ENCODE measurements at places on chromosomes 1 and 21.

- no peaks in the 10 kb centered on the region for H3K36me3 ChIP-seq
- peaks cover 35% of the 10 kb centered on the region for H3K27me3 ChIP-seq
- no peak within 1 kb of the TSS for H3K4me3 ChIP-seq
- no peak within 1 kb of the TSS for H3K27ac ChIP-seq
- H3K4me1 ChIP-seq: no peaks in the 10 kb centered on the region
These were observed at the start of gene KCNJ6 for GRCh38 chr21:37916310-37917051. Gene KCNJ6, minus strand, starts transcription at chr21:37916457. Its CDS starts 75,775 bp downstream, at chr21:37840682.

- H3K36me3 ChIP-seq: no peaks in the 10 kb centered on the region
- H3K4me3 ChIP-seq: no peak overlapping the region
- no peaks in the 10 kb centered on the region for H3K27me3 ChIP-seq
- no peak overlapping the region for H3K27ac ChIP-seq
- no peaks in the 10 kb centered on the region for H3K4me1 ChIP-seq
These were observed 78.6 kb downstream of the KCNN3 start for GRCh38 chr1:154791292-154792166.

DNA sequence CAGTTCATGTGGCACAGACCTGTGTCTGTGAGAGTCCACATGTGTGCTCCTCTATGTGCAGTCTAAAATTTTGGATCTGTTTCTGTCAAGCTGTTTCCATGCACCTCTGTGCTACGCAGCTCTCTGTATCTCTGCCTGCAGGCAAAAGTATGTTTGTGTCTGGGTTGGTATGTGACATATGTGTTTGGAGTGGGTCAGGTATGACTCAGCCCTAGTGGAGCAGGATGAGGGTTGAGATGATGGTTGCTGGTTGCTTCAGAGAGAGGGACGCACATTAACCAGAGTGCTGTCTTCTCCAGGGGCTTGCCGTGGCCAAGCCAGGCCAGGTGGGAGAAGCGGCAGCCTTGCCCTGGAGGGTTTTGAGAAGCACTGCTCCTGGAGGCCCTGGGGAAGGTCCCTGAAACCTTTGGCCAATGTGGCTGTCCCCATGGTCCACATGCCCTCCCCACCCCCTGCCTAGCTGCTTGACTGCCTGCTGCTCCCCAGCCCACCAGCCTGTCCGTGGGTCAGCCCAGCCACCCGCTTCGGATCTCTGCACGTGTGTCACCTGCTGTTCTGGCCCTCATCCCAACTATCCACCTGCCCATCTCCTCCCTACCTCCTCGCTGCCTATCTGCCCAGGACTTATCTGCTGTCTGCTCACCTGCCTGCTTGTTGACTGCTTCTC is 4.1 kb upstream of the EVA1B start:
- H3K27ac ChIP-seq: no peak overlapping the region
- H3K4me3 ChIP-seq: no peak overlapping the region
- DNase-seq: no peak
- no peaks in the 10 kb centered on the region for H3K36me3 ChIP-seq
- H3K27me3 ChIP-seq: no peaks in the 10 kb centered on the region
- peaks cover 25% of the 10 kb centered on the region for H3K4me1 ChIP-seq

DNA sequence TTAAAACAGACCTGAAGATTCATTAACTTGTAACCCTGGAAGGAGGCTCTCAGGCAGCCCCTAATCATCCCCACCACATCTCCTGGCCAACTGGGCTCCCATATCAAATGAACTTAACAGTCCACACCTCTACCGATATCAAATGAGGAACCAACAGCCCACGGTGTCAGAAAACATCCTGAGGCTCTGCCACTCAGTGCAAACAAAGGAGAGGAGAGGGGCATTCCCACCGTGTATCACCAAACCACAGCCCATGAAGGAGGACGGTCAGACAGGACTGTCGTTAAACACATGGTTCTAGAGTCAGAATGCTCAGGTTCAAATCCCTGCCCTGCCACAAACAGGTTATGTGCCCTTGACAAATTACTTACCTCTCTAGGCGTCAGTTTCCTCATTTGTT is 52.5 kb downstream of the ERI3 start:
- no peaks in the 10 kb centered on the region for H3K4me1 ChIP-seq
- no peak overlapping the region for H3K4me3 ChIP-seq
- H3K36me3 ChIP-seq: no peaks in the 10 kb centered on the region
- H3K27me3 ChIP-seq: no peaks in the 10 kb centered on the region

DNA sequence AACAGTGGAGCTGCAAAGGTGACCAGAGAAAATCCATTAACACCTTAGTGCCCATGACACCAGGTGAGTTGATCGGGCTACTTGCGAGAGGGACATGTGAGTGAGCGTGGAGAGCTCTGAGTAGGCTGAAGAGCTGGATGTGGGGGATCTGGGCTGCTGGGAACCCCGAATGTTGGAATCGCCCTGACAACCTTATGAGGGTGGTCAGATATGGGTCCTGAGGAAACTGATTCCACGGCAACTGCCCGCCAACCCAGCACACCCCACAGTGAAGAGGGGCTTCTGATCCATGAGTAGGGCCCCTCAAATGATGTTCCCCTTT is 705 bp upstream of the QSOX1 start:
- H3K27ac ChIP-seq: peak overlapping the region; percentile 82
- no peak for DNase-seq
- no peaks in the 10 kb centered on the region for H3K36me3 ChIP-seq
- peak overlapping the region; percentile 51 for H3K4me3 ChIP-seq
- H3K4me1 ChIP-seq: peaks cover 37% of the 10 kb centered on the region

DNA sequence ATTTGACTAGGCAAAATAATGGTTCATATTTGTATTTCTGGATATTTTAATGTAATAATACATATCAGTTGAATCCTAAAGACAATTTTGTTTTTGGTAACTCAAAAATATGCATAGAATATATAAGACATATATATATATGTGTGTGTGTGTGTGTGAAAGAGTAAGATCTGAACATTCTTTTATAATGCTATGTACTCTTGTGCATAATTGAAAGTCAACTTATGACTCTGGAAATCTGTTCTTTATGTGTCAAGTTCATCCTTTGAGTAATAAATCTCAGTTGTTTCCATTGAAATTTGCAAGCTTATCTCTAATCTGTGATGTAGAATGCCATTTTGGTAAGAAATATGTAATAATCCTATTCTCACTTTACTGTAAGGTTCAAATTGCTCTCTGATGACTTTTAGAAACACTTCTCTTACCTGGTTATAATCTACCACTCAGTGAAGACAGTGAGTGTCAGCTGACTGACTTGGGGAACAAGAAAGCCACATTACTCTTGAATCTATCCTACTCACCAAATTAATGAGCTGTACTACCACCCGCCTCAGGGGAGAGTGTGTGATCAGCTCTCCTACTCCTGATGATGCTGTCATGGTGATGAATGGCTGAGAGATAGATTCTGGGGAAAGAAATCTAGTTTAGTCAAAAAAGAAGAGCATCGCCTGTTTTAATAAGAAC is 15.0 kb upstream of the NEK7 start:
- no peaks in the 10 kb centered on the region for H3K4me1 ChIP-seq
- H3K27me3 ChIP-seq: no peaks in the 10 kb centered on the region
- no peak overlapping the region for H3K4me3 ChIP-seq
- H3K36me3 ChIP-seq: no peaks in the 10 kb centered on the region
- H3K27ac ChIP-seq: no peak overlapping the region

GRCh38 chr1:235124665-235125064 is 4.0 kb downstream of the TOMM20 start:
- H3K27ac ChIP-seq: no peak overlapping the region
- H3K27me3 ChIP-seq: no peaks in the 10 kb centered on the region
- no peak overlapping the region for H3K4me3 ChIP-seq

DNA sequence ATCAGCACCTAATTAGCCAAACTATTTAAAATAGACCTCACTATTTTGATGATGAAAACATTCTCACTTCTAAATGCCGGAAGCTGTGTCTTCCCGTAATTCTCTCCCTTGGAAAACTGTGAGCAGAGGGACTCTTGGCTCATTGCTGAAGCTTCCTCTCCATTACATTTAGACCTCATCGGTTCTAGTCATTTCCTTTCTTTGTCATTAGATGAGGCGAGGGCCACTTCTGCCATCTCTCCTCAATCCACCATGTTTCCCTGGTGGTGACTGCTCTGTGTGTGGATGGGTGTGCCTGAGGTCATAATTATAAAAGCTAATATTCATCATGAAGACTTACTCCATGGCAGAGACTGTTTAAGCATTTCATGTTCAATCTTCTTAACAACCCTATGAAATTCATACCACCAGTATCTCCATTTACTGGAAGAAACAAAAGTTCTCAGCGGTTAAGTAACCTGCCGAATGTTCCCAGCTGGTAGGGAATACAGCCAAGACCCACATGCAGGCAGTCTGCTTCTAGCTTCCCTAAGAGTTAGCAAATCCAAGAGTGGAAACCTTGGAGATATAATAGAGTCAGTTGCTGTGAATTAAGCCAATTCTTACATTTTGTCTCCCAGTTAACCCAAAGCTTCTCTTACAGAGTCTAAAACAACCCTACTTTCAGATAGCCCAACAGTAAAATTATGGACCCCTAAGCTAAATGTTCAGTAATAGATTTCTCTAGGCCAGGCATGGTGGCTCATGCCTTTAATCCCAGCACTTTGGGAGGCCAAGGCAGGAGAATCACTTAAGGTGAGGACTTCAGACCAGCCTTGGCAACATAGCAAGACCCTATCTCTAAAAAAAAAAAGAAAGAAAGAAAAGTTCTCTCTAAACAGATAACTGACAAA is 156.2 kb downstream of the ZBTB18 start:
- no peaks in the 10 kb centered on the region for H3K27me3 ChIP-seq
- no peaks in the 10 kb centered on the region for H3K36me3 ChIP-seq
- no peak overlapping the region for H3K27ac ChIP-seq
- DNase-seq: no peak

GRCh38 chr1:187262731-187263130 is 434.0 kb downstream of the PLA2G4A start:
- H3K4me3 ChIP-seq: no peak overlapping the region
- H3K36me3 ChIP-seq: no peaks in the 10 kb centered on the region
- DNase-seq: no peak
- H3K27ac ChIP-seq: no peak overlapping the region
- no peaks in the 10 kb centered on the region for H3K4me1 ChIP-seq

DNA sequence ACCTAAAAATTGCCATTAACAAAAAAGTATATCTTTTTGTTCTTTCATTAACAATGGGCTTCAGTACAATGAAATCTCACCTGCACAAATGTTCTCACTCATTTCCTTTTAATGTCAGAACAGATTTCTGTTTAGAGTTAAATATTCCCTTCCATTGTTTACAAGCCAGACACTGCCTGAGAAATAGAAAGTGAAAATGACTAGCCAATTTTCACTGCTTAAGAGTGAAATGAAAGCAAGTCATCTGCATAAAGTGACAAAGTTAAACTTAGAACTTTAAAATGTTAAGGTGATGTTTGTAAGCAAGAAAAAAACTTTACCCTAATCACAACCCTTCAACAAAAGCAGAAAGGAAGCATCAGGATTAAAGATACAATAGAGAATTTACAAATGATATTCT is 27.5 kb downstream of the COA6 start:
- no peak for DNase-seq
- peaks cover 5% of the 10 kb centered on the region for H3K4me1 ChIP-seq
- peaks cover 2% of the 10 kb centered on the region for H3K36me3 ChIP-seq
- no peaks in the 10 kb centered on the region for H3K27me3 ChIP-seq
- no peak overlapping the region for H3K4me3 ChIP-seq

GRCh38 chr21:36773117-36773516 is 74.2 kb downstream of the SIM2 start:
- peaks cover 20% of the 10 kb centered on the region for H3K4me1 ChIP-seq
- H3K27ac ChIP-seq: peak overlapping the region; percentile 3
- no peak overlapping the region for H3K4me3 ChIP-seq

DNA sequence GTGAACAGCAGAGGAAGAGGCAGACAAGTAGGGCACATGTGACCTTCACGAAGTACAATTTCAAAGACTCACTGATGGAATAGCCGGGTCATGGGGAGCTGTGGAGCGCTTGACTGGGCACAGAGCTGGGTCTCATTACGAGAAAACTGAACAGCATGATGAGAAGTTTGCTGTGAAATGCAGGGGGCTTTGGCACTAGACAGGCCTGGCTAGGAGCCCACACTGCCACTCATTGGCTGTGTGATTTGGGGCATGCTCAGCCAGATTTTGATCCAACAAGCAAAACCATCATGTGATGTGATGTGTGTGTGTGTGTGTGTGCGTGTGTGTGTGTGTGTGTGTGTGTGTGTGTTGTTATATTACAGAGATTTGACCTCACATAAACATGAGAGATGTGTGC is 4.9 kb upstream of the IFNGR2 start:
- H3K36me3 ChIP-seq: no peaks in the 10 kb centered on the region
- H3K27ac ChIP-seq: no peak overlapping the region
- DNase-seq: no peak
- no peaks in the 10 kb centered on the region for H3K4me1 ChIP-seq
- H3K27me3 ChIP-seq: no peaks in the 10 kb centered on the region
- no peak overlapping the region for H3K4me3 ChIP-seq

GRCh38 chr1:155010211-155010918 is 7.8 kb downstream of the ZBTB7B start:
- H3K27ac ChIP-seq: peak overlapping the region; percentile 75
- no peaks in the 10 kb centered on the region for H3K36me3 ChIP-seq

DNA sequence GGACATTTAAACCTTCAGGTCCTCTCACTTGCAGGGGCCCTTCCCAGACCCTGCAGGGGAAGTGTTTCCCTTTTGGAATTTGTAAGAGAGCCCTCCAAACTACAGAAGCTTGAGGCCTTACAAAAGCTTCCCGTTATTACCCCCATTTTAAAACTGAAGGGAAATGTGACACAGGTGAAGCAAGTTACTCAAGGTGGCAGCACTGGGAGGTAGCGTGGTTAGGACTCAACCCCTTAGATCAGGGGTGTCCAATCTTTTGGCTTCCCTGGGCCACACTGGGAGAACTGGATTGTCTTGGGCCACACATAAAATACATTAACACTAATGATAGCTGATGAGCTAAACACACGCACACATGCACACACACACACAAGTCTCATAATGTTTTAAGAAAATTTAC is 15.8 kb upstream of the ZC3H12A start:
- H3K27ac ChIP-seq: no peak overlapping the region
- no peak for DNase-seq
- no peaks in the 10 kb centered on the region for H3K36me3 ChIP-seq
- peaks cover 8% of the 10 kb centered on the region for H3K4me1 ChIP-seq
- no peak overlapping the region for H3K4me3 ChIP-seq
- H3K27me3 ChIP-seq: no peaks in the 10 kb centered on the region

DNA sequence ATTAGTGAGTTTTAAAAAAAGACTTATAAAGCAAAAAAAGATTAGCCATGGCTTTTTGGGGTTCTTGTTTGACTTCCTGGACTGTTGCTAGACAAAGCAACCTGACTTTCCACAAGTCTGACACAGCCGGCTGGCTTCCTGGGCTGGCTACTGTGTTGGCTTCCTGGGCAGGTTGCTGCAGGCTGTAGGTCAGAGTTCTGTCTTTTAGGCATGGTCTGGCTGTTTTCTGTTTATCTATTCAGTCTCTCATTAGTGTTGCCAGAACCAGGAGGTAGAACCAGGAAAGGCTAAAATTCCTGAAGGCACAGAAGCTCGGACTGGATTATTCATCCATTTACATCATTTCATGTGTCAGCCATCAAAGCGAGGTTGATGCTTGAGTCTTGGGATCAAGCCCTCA is 88.6 kb upstream of the SLC35F3 start:
- no peaks in the 10 kb centered on the region for H3K36me3 ChIP-seq
- H3K27me3 ChIP-seq: no peaks in the 10 kb centered on the region
- no peaks in the 10 kb centered on the region for H3K4me1 ChIP-seq
- no peak for DNase-seq
